T follicular helper cell (primary cell): ENCODE measurements at places on chromosomes 7 and 10.

DNA sequence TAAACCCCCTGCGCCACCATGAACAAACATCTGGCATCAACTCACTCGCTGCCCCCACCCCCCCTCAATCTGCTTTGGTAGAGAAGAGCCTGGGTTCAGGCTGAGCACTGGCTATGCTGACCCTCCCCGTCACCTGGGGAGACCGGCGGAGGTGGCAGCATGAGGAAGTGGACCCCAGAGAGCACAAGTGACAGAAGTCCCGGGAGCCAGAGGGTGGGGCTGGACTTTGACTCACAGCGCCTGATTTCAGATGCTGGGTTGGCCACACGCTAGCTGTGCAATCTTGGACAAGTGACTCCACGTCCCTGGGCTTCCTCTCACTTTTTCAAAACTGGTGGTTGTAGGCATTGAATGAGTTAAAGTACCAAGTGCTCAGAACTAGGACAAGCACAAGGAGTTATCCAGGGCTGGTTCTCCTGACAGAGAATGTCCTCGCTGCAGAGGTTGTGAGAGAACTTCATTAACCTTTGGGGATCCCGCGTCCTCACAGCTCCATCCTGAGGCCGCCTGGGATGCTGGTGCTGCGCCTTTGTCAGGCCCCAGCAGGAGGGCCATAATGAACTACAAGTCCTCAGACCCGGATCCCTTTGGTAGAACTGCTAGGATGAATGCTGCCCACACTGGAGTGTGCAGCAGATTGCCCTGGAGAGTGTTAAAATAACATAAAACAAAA lies 48.8 kb upstream of the RASGEF1A start:
- no peak for DNase-seq

GRCh38 chr10:10294184-10294880 lies 723.3 kb upstream of the CELF2 start:
- no peak for DNase-seq

- no peak for DNase-seq
Observed at GRCh38 chr7:24601600-24601999, 28.3 kb downstream of the PALS2 start.

GRCh38 chr10:3494131-3494837 lies 290.7 kb downstream of the KLF6 start:
- DNase-seq: no peak

DNA sequence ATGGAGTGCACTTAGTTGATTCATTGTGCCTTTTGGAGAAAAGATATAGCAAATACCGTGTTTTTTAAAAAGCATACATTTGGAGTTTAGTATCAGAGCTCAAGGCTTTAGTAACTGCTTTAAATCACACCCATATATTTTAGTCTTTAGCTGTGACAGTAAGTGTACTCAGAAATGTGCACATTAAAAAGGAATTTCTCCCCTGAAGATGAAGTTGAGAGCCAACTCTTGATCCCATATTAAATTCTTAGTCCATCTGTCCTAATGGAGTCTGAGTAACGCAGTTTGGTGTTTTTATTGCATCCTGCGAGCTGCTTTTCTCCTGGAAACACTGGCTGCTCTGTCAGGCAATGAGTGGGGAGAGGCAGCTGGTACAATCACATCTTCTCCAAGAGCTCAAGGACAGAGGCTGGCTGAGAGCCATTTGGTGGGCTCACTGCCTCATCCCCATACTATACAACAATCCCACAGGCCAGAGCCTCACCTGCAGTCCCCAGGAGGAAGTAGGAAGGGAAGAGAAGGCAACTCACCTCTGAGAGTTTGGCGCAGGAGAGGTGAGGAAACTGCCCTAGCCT lies 473.6 kb upstream of the C7orf33 start:
- no peak for DNase-seq

DNA sequence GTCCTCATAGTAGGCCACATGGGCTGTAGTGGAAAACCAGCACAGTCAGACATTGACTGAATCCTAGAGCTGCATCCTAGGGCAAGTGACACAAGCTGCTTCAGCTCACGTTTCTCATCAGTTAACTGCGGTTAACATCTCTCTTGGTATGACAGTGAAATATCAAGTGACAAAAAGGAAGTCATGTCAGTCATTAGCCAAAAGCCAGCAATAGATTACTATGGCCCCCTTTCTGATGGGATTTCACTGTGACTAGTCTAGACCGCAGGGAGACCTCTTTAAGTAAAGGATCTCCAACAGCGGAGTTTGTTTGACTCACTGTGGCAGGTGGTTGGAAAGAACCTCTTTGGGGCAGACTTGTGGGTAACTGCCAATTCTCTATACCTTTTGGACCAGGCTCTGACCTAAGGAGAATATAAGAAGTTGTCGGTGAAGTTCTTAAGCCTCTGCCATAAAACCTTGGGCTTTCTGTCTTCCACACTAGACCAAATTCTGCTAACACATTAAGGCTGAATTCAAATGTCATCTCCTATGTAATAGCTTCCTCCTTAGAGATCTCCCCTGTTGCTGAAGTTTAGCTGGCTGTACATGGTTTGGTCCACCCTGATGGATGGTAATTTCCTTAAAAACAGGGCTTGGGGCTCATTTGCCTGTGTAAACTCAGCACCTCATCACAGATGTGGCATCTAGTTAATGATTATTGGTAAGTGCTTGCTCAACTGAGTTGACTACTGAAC lies 115.3 kb downstream of the SGMS1 start:
- no peak for DNase-seq

GRCh38 chr7:148507787-148508186 lies 82.8 kb upstream of the C7orf33 start:
- DNase-seq: no peak

- DNase-seq: no peak
Observed at GRCh38 chr7:15612205-15612604, 50.4 kb upstream of the AGMO start.

DNA sequence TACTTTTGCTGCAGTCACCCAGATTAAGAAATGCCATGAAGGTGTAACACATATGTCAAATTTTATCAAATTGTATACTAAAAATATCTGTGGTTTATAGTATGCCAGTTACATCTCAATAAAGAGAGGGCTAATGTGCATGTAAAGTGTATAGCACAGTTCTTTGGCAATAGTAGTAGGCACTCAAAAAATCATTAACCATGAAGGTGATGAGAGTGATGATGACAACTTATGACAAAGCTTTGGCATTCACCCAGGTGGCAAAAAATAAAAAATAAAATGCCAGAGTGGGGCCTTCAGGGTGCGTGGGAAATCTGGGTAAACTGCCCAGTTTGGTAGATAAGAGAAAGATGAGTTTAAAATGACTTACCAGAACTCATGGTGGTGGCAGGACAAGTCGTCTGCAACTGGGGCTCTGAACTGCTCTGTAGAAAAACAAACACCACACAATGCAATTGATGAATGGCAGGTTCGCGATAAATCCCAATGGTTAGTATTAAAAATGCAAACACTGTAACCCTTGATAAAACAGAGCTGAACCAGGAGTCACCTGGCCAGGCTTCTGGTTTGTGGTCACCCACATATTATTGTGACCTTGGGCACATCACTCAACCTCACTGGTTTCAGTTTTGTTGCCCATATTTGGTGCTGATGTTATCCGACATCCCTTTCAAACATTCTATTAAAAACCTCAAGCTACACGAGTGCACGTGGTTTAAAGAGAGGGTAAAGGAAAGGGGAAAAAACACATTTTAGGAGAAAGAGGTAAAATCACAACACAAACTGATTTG lies 120.2 kb downstream of the SORBS1 start:
- DNase-seq: no peak

DNA sequence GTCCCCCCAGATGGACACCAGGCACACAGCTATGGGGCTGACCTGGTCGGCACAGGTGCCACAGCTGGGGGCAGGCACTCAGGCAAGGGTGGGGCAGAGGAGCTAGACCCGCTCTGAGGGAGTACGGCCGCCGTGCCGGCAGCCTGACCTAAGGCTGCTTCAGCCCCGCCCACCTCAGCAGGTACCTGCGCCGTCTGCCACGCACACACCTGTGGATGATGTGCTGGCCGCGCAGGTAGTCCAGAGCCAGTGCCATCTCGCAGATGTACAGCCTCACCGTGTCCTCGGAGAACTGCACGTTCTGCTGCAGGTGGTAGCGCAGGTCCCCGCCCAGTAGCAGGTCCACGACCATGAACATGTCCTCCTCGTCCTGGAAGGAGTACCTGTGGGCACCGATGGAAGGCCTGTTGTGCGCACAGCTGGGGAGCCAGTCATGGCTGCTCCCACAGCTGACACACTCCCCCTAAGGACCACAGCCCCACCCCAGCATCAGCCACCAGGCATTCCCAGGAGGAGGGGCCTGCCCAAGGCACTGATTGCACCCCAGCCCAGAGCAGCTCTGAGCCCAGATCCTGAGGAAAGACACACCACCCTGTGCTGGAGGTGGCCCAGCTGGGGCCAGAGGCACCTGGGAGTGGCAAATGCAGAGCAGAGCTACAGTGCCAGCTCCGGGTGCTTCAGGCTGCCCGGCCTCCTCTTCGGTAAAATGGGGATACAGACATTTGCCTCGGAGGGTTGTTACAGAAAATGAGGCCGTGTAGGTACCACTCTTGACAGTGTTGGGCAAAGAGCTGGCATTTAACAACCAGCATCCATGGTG lies 40.0 kb downstream of the DPYSL4 start:
- DNase-seq: no peak

- DNase-seq: no peak
Observed at GRCh38 chr7:87027900-87028299, 31.6 kb downstream of the ELAPOR2 start.

GRCh38 chr7:81308643-81309322 lies 389.9 kb upstream of the SEMA3C start:
- no peak for DNase-seq

GRCh38 chr7:100093054-100093453 lies 4.3 kb downstream of the COPS6 start:
- DNase-seq: no peak

DNA sequence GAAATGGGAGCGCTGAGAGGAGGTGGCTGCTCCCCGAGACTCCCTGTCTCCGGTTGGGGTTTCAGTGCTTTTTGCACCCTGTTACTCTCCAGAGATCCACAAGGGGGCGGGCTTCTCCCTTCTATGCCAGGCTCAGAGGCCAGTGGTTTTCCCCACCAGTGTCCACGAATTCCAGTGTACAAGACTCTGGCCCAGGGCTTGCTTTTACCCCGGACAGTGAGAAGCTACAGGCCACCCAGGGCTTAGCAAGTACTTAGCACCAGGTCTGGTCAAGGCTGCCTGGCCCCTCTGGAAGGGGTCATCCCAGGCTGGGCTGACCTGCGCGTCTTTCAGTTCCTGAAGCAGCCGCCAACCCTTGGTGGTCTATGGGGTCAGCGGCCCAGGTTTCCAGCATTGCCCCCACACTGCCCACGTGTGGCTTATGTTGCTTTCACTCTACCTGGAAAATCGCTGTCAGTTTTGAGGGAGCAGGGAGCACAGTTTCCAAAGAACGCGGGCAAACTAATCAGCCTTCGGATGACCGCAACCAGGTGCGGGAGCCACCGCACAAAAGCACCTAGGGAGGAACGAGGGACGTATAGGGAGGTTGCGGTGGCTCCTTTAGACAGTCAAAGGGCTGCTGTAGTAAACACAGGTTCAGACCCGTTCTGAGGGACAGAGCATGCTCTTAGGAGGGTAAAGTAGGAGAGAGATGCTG lies 6.8 kb downstream of the CYP26A1 start:
- peak; percentile 14 for DNase-seq

DNA sequence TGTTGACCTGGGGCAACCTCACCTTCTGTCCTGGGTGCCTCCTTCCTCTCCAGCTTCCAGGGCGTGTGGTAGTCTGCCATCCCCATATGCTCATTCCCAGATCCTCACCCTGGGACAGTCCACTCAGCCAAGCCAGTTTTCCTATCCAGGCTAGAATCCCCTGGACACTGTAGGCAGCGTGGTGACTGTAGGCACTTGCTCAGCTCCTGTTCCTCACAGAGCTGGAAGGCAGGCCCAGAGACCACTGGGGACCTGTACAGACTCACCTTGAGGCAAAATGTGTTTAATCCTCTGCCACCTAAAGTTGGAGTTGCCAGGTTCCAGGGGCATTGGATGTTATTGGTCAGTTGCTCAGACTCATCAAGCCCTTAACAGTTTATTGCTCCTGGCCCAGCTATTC lies 2.4 kb upstream of the GRID1 start:
- no peak for DNase-seq

DNA sequence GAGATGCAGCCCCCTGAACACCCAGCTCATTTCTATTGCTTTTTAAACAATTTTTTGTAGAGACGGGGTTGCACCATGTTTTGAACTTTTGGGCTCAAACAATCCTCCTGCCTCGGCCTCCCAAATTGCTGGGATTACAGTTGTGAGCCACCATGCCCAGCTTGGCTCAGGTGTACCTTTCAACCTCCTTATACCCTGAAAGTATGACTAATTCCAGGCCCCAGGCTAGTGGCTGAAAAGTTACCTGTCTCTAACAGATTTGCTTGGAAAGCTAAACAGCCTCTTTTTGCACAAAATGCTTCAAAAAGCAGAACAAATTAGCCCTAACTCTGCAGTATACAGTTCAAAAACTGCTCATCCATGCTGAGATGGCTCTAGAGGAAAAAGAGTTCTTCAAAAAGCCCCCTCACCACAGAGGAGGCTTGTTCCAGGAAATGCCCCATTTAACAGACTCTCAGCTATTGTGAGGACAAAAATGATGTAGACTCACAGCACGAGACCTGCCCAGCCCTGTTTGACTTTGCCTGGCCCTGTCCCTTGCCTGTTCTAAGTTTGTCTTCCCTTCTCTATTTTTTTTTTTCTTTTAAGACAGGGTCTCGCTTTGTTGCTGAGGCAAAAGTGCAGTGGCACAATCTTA lies 13.4 kb upstream of the AP1S1 start:
- no peak for DNase-seq

- DNase-seq: no peak
Observed at GRCh38 chr7:22173685-22174573, 183.0 kb downstream of the RAPGEF5 start.

- DNase-seq: no peak
Observed at GRCh38 chr7:157224627-157225026, 85.9 kb downstream of the UBE3C start.

- DNase-seq: no peak
Observed at GRCh38 chr10:116237260-116237659, 35.7 kb downstream of the GFRA1 start.

DNA sequence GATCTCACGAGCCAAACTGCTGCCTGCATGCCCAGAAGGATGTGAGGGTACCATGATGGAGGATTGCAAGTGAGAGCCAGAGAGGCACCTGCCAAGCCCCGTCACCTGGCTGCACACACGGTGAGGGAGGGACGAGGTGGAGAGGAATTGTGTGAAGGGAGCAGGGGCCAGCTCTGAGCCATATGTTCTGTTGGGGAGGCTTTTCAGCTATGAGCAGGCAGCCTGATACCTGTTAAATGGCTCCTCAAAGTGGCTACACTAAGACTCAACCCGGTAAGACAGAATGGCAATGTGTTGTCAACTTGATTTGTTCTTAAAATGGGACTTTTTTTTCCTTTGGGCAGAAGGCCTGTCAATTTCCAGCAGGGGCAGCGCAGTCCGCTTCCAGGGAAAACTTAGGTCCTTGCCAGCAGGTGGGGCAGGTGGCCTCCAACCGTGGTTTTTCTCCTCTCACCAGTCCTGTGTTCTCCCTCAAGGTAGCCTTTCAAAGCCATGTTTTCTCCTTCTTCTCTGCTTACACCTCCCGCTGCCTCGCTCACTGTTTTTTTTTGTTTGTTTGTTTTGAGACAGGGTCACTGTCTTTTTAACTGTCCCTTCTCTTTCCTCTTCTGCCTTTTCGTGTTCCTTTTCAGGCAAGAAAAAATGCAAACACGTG lies 57.7 kb upstream of the ZNRF2 start:
- DNase-seq: no peak
